Amygdala (tissue), 56 donors: ENCODE measurements at places on chromosomes 12 and 14.

DNA sequence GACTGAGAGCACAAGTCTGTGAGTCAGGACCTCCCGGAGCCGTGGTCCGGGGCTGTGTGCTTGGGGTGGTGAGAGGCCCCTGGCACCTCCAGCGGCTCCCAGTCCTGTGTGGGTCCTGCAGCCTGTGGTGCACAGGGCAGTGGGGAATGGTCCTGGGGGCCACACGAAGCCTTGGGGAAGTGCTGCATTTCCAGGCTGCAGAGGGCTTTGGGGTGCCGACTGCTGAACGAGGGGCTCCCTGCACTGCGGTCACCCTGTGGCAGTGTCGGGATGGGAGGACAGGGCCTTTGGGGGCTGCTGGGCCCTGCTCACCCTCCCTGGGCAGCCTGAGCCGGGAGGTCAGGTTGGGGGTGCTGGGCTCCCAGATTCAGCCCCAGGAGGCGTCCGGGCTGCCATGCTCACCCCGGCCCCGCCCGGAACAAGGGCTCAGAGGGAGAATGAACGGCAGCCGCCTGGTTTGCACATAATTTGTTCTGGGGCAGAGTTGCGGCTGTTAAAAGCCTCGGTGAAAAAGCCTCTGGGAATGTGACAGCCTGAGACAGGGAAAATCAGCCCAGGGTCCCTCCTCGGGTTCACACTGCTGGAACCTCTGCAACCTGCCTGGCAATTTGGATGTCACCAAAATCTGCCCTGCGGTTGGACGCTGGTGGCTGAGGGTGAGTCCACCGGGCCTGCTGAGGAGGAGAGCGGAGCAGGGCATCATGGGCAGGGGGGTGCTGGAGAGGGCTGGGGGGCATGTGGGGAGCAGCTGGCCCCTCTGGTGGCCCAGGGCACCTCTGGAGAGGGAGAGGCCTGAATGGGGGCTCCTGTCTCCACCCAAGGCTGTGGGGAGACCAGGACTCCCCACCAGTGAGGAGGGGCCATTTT is 109.2 kb downstream of the KIF26A start:
- DNase-seq, result no peak

GRCh38 chr14:100687386-100687785 is 39.3 kb upstream of the DLK1 start:
- no peak for DNase-seq

DNA sequence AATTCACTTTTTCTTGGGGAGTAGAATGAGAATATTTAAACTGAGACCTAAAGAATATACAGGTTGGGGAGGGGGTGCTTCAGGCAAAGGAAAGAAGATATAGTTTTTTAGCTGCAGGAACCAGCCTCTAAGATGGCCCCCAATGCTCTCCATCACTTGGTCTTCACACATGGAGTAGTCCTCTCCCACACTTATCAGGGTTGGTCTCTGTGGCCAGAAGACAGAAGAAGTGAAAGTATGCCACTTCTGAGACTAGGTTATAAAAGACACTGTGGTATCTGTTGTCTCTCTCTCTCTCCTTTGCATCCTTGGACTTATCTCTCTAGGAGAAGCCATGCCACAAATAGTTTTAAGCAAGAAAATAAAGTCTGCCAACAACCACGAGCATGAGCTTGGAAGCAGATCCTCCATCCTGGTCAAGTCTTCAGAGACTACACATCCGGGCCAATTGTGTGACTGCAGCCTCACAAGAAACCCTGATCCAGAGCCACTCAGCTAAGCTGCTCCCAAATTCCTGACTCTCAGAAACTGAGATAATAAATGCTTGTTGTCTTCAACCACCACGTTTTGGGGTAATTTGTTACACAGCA is 18.0 kb downstream of the PUS7L start:
- DNase-seq, result no peak

DNA sequence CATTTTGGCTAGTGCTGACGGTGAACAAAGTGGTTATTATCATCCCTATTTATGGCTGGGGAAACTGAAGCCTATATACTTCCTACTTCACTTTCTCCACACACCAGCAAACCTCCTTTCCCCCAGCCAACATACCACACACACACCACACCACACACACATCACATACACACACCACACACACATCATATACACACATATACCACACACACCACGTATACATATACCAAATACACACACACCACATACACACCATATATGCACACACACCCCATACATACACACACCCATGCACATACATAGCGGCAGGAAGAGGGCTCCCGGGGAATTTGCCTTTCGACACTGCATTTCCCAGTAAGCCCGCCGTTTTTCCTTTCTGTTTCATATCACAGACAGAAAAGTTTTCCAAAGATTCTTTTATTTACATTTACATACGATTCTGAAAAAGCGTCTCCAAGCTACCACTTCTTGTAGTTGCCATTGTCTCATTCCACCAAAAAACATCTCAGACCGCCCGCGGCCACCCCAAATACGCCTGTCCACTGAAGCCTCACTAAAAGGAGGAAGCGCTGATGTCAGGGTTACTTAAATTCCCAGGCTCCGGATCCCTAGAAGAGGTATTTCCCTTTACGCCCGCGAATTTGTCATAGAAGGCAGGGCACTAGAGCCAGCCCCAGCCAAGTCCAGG is 823 bp upstream of the RAB5B start:
- peak; percentile 59 for DNase-seq

GRCh38 chr12:119134284-119135072 is 44.3 kb upstream of the HSPB8 start:
- no peak for DNase-seq

DNA sequence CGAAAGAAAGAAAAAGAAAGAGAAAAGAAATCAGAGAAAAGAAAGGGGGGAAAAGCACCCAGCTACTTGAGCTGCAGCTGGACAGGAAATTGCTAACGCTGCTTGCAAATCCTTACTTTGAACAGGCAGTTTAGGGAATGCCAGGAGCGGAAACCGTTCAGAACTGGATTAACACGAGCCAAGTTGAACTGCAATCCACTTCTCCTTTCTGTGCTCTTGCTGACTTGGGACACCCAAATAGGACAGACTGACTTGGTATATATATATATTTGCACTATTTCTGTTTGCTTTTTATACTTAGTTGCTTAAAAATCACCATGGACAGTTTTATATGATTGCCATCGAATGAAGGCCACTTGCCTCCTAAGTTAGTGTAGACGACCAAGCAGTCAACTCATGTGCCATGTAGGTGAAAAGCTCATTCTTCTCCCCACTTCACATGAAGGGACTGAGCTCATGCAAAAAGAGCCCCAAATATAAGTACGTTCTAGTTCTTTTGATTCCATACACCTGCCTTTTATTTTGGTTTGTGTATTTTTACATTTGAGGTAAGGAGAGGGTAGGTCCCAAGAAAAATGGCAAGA is 5.5 kb downstream of the DUSP6 start:
- DNase-seq, result no peak

- DNase-seq, result no peak
Observed at GRCh38 chr12:50636505-50636904, 127.4 kb upstream of the ATF1 start.

DNA sequence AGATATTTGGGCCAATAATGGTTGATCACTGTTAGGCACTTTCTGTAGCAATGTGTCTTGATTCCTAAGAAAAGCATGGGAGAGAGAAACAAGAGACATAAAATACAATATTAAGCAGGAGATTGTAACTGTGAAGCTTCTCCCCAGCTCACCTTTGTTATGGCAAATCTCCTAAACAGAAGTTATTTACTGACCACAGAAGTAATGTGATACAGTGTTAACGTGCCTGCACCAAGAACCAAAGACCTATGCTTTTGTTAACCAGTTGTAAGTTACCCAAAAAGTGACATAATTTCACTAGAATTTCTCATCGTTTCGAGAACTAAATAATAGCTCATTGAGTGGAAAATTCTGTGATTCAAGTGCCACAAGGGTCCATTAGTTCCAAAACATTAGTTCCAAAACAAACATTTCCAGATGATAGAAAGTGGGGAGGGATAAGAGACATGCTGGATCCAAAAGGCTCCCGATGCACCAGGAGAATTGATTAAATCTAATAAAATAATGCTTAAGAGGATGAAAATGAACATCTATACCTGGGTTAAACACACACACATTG is 14.3 kb downstream of the RERG start:
- no peak for DNase-seq
